ENCODE measurements at places on chromosomes 5 and 9. TPM values are rescaled to one million over a fixed set of nuclear protein-coding genes. Genes with fewer than 3 reads are reported as not detected.

- DNase-seq, result no peak
Measured at GRCh38 chr5:114266374-114266773, 95.5 kb upstream of the KCNN2 start.

DNA sequence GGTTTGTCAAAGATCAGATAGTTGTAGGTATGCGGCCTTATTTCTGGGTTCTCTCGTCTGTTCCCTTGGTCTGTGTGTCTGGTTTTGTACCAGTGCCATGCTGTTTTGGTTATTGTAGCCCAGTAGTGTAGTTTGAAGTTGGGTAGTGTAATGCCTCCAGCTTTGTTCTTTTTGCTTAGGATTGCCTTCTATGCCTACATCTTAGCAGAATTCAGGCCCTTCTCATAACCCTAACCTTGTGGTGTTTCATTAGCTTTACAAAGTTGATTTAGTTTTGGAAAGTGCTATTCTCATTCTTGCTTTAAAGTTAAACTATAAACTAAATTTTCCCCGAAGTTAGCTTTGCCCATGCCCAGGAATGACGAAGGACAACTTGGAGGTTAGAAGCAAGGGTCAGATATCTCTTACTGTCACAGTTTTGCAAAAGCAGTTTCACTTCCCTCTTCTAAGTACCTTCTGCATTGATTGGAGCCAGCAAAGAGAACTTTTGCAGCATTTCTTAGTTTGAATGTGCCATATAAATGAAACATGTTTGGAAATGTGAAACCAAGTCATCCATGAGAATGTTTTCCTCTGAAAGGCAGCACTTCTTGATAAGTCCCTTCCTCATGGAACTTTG is 274.3 kb upstream of the DMRT1 start:
- no peak for DNase-seq

- no peak for DNase-seq
Measured at GRCh38 chr9:116275418-116276195, 122.0 kb downstream of the PAPPA start.

Gene GADD45G
- polyA plus RNA-seq, result 3.3 TPM
